NCI-H226 (cell line): ENCODE measurements at places on chromosomes 13 and 19.

DNA sequence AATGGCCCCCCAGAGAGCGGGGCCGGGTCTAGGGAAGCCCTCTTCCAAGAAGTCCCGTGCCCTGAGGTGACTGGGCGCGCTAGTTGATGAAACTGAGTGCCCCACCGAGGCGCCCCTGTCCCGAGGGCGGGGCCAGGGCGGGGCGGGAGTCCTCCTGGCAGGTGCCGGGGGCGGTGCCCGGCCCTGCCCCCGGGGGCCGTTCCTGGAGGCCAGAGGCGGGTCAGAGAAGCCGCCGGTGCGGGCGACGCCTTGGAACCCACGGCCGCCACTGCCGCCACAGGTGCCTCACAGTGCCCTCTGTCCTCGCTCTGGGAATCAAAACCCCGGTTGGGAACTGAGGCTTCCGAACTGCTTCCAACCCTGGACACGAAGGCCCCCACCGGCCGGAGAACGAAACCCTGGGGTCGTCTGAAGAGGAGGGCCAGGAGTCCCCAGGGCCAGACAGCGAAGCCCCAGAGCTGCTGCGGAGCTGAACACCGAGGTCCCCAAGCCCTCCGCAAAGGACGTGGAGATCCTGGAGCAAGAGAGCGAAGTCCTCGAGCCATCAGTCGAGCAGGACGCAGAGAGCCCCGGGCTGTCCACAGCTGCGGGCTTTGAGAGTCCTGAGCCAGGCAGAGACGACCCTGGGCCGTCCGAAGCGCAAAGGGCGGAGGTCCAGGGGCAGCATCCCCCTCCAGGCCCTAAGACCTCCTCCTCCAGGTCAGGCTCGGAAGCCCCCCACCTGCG, at the start of gene MISP3:
TSS of gene MISP3 (plus strand) at position 252 of the 726 bp plus-strand sequence. CDS start 524 bp downstream, outside the sequence.
- DNase-seq = no peak

- no peak for DNase-seq
Measured at GRCh38 chr19:45890877-45891276, 4.9 kb upstream of the IRF2BP1 start.

DNA sequence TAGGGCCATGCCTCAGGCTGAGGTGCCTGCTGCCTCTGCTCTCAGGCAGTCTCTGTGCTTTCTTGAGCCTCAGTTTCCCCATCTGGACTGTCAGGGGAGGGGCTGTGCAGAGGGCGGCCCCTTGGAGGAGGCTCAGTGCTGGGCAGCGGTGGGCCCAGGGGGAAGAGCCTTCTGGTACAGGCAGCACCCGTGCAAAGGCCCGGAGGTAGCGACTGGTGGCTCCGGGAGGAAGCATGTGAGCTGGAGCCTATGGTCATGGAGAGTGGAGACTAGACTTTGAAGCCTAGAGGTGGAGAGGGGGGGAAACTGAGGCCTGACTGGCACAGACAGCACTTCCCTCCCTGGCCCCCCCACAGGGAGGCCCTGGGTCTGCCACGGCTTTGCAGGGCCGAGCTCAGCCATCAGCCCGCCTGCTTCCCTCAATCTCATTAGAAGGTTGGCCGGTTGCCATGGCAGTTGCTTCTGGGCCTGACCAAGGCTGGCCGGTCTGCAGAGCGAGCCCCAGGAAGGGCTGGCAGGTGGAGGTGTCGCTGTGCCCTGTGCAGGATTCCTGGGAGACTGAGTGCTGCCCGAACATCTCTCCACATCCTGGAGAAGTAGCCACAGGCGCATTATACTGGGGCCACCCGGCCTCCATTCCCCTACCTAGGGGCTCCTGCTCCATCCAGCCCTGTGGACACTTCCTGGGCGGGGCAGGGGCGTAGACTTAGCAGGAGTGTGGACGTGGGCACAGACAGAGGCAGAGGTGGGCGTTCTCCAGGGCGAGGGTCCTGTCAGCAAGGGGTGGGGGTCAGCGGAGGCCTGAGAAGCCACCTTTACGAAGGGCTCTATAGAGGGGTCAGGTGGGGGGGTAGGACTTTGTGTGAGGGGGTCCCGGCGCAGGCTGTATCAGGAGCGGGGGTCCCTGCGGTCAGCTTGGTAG, 53.2 kb downstream of the CRTC1 start:
- no peak for DNase-seq

- DNase-seq = no peak
Measured at GRCh38 chr13:57212989-57213388, 46.0 kb downstream of the PRR20E start.

- DNase-seq = no peak
Measured at GRCh38 chr13:99004978-99005377, 27.1 kb upstream of the DOCK9 start.

DNA sequence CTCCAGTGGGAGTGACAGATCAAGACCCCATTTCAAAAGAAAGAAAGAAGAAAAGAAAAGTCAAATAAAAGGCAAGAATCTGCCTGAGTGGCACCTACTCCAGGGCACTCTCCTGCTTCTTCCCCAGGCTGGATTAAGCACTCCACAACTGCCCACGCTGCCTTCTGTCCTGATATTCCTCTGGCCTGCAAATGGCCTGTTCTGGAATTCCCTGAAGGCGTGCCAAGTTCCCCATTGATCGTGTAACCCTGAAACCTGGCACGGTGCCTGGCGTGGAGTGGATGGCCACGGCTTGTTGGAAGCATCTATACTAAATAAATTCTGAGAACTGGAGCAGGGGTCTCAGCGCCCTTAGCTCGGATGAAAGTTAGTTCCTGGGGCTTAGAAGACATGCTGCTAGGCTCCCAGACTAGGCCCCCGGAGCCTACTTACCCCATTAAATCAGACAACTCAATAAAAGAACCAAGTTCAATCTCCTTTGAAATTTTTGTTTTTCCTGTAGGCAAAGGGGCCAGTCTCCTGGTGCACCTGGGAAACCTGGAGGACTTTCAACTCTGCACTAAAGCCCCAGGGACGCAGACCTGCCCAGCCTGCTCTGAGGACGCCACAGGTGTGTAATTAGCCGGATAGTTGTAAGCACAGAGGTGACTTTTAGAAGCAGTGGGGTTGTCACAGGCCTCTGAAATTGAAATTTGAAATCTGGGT, 21.9 kb downstream of the ANKRD27 start:
- DNase-seq = peak; percentile 14

- DNase-seq = no peak
Measured at GRCh38 chr19:1221904-1222255, 15.9 kb downstream of the CBARP start.

GRCh38 chr19:51025401-51025800, 1.0 kb downstream of the KLK11 start:
- no peak for DNase-seq

DNA sequence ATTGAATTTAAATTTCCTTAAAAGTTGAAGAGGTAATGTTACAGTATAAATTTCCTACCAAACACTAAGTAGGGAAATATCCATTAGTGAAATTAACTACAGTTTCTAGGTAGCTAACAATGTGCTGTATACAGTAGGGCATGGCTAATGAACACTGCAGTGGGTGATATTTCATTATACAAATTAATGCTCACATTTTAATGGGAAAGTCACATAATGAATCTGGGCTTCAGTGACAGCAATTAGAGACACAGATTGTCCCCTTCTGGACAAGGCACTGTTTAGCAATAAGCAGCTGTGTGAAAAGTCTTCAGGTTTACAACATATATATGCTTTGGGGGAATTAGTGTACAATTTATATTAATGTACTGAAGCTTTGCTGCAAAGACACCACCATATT, 169.4 kb downstream of the ZNF536 start:
- DNase-seq = no peak

- no peak for DNase-seq
Measured at GRCh38 chr19:12834976-12835757, 788 bp upstream of the RTBDN start.

GRCh38 chr19:48752496-48753365, at the start of gene FUT1:
Gene FUT1, minus strand, starts transcription at chr19:48752641. Its CDS starts 1,360 bp downstream, at chr19:48751281.
- DNase-seq = peak; percentile 82

DNA sequence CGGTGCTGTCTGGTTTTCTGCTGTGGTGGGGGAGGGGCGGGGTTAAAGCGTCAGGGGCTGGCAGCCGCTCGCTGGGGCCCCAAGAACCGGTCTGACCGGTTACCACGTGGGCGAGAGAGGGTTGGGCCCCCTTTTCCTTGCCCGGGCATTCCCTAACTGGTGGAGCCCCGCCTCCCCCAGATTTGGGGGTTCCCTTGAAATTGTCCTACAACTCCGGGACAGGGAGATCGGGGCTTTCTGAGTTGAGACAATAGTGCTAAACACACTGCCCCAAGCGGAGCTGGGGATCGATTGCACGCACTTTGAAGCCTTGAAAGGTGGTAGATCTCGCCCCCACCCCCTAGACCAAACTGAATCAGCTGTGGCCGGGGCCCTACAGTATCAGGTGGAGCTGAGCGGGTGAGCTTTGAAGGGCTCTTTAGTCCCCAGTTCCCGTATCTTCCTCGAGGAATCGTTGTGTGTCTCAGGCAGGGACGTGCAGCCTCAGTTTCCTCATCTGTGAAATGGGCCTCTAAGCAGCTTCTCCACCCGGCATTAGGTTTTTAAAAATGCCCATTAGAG, 4.8 kb downstream of the IER2 start:
- peak; percentile 61 for DNase-seq

GRCh38 chr13:91277013-91277676, 70.3 kb upstream of the MIR17HG start:
- DNase-seq = no peak

- DNase-seq = no peak
Measured at GRCh38 chr13:110425444-110425780, 118.3 kb downstream of the COL4A2 start.

DNA sequence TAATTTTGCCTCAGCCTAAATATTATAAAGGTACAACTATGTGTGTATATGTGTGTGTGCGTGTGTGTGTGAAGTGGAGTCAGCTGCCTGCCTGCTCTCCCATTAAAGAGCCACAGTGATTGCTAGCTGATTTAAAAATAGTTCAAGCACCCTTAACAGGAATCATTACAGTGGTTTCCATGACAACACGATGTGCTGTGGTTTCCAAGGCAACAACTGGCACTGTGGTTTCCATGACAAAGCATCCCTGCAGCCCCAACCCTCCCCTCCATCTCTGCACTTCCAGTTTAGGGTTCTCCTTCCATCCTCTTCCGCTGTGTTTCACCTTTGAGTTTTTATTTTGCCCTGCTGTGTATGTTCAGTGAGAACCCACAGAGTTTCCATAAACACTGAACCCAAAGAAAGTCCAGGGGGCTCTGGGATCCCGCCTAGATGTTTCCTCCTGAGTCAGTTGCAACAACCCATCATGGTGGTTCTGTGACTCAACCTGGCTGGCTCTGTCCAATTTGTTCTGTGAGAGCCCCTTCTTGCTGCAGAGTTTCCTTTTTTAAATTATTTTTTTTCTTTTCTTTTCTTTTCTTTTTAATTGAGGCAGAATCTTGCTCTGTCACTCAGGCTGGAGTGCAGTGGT, 7.1 kb upstream of the PNMA8A start:
- no peak for DNase-seq

DNA sequence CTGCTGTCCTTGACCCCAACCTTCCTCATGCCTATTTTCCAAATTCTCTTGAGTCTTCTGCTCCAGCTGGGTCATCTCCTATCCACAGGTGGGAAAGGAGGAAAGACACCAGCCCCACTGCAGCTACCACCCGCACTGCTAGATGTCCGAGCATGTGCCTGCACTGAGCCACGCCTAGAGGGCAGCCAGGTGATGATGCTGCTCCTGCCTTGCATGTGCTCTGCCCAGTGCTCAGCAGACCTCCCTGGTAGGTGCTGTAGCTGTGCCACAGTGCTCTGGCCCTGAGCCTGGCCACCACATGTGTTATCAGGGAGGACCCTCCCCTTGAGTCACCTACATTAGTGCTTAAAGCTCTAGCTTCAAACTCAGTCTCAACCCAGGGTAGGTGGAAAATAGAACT, 6.9 kb upstream of the CYSLTR2 start:
- DNase-seq = no peak

DNA sequence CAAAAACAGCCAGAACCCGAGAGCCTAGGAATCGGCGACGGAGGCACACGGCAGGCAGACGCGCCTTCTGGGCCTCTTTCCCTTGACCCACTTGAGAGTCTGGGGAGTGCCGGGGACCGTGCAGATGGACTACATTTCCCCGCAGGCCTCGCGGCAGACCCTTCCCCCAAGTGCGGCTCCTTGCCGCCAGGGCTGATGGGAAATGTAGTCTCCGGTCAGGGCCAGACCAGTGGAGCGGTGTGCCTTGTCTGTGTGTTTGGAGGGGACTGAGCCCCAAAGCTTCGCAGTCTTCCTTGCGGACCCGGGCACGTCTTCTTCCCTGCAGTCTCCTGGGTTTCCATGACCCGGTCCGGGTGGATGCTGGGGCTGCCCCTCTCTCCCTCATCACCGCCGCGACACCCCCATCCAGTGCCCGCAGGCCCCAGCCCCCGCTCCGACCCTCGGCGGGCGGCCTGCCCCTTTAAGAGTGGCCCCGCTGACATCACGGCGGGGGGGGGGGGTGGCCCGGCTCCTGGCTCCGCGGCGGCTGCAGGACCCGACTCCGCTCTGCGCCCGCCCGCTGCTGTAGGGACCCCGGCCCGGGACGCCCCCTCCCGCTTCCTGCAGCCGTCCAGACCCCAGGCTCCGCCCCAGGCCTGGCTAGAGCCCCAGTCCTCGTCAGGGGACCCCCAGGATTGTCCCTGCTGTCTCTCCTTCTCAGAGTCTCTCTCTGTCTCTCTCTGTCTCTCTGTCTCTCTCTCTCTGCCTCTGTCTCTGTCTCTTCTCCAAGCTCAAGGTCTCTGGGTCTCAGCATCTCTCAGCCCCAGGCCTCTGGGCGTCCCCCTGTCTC, 758 bp upstream of the CACNG7 start:
- DNase-seq = no peak

GRCh38 chr19:4633140-4633967, 6.0 kb upstream of the TNFAIP8L1 start:
- DNase-seq = peak; percentile 94

DNA sequence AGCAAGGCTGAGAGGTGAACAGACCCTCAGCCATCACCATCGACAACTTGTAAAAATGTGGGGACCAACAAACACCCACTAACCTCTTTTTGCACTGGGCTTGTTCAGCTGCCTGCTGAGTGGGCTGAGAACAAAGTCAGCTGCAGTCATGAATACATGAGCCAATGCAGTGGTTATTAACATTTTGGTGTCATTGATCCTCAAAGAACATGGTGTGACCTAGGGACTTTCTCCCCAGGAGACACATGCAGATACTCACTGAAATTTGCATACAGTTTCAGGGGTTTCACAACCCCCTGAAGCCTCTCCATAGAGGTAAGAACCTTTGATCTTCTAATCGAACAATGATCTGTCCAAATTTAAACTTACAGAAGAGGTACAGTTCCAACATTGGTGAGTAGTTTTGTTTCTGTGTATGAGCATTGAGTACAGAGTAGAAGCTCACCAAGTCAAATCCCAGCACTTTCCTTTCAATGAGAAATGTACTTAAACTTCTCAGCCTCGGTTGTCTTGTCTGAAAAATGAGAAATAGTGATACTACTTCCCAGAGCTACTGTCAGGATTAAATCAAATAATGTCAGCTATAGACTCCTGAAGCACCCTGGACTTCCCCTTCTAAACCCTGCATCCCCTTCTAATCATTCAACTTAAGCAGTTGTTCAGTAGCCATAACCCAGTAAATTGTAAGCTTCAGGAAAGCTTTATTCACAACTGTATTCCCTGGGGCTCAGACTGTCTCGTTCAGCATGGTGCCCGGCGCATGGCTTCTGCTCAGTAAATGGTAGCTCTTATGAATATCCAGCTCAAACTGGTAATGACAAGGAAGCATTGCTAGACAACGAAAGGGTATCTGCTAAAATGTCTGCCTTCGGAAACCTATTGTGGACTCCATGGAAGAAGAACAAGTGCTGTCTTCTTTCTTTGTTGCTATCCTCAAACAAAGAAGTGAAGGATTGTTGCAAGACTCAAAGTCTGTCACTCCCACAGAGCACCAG, 148.7 kb downstream of the FOXO1 start:
- no peak for DNase-seq
